ENCODE measurements at places on chromosomes 11 and 22. TPM values are rescaled to one million over a fixed set of nuclear protein-coding genes. Genes with fewer than 3 reads are reported as not detected.

The KDM4D gene
- polyA plus RNA-seq: 2.0 TPM

The TCN1 gene
- polyA plus RNA-seq: not detected

The TBX1 gene
- 0.95 TPM for polyA plus RNA-seq

The MRGPRX3 gene
- not detected for polyA plus RNA-seq

The HPS4 gene
- 39.2 TPM for polyA plus RNA-seq
